ENCODE measurements at places on chromosomes 13 and 19. TPM values are rescaled to one million over a fixed set of nuclear protein-coding genes. Genes with fewer than 3 reads are reported as not detected.

Gene C19orf85
- total RNA-seq, result not detected

Gene NRTN
- total RNA-seq, result 0.36 TPM

- H3K36me3 ChIP-seq, result no peaks in the 10 kb centered on the region
- no peak overlapping the region for H3K27ac ChIP-seq
- H3K4me3 ChIP-seq, result no peak overlapping the region
- no peak for DNase-seq
These were observed 46.3 kb downstream of the DACH1 start for GRCh38 chr13:71820699-71821098.

Gene CFAP97D2
- not detected for total RNA-seq

Gene MYH14
- not detected for total RNA-seq

- H3K27me3 ChIP-seq, result peaks cover 54% of the 10 kb centered on the region
- peaks cover 18% of the 10 kb centered on the region for H3K4me1 ChIP-seq
- H3K36me3 ChIP-seq, result no peaks in the 10 kb centered on the region
These were observed 2.2 kb downstream of the PALM3 start for GRCh38 chr19:14059652-14060155.

- no peaks in the 10 kb centered on the region for H3K27me3 ChIP-seq
- no peak overlapping the region for H3K27ac ChIP-seq
- H3K4me3 ChIP-seq, result no peak overlapping the region
- DNase-seq, result no peak
- no peaks in the 10 kb centered on the region for H3K4me1 ChIP-seq
These were observed 31.0 kb upstream of the MIER2 start for GRCh38 chr19:375395-376110.

Gene PRRG2
- total RNA-seq, result 3.0 TPM

DNA sequence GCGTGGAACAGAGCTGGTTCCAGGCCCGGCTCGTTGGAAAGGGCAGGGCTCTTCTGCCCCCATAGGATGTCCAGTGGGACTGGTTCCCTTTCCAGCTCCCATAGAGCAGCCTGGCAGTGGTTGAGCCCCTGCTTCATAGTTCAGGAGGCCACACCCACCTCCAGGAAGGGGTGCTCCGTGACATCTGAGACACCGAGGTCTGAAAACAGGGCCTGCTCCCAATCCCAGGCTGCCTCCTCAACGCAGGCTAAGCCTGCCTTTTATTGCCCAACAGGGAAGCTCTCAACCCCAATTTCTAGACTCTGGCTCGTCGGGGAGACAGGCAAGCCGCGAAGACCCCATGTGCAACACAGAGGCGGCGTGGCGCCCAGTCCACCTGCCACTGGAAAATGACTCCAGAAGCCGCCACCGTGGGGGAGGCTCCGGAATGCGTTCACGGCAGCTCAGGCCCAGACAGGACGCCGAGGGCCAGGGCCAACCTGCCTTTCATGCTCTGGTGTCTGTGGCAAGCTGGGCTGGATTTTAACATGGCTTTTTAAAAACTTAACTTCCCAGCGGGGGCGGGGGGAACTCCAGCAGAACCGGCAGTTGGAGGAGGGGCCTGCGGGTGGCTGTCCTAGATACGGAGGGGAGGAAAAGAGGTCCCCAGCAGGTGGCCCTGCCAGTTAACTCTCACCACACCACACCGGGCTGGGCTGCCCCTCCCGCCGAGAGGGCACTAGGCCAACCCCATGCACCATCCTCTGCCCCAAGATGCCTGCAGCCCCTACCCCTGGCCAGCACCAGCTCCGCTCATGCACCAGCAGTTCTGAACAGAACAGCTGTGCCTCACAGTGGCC, 17.9 kb upstream of the TINCR start:
- DNase-seq, result peak; percentile 42
- no peak overlapping the region for H3K4me3 ChIP-seq
- peaks cover 10% of the 10 kb centered on the region for H3K4me1 ChIP-seq
- no peaks in the 10 kb centered on the region for H3K36me3 ChIP-seq
- no peaks in the 10 kb centered on the region for H3K27me3 ChIP-seq

GRCh38 chr13:78398743-78399410, 204.5 kb downstream of the POU4F1 start:
- DNase-seq, result no peak
- no peak overlapping the region for H3K27ac ChIP-seq
- no peak overlapping the region for H3K4me3 ChIP-seq
- H3K36me3 ChIP-seq, result no peaks in the 10 kb centered on the region
- H3K4me1 ChIP-seq, result no peaks in the 10 kb centered on the region

GRCh38 chr13:96793404-96793755, 200.9 kb downstream of the OXGR1 start:
- no peak overlapping the region for H3K4me3 ChIP-seq
- H3K27me3 ChIP-seq, result no peaks in the 10 kb centered on the region
- H3K36me3 ChIP-seq, result no peaks in the 10 kb centered on the region
- DNase-seq, result no peak
- H3K27ac ChIP-seq, result no peak overlapping the region
- H3K4me1 ChIP-seq, result no peaks in the 10 kb centered on the region

- H3K4me1 ChIP-seq, result no peaks in the 10 kb centered on the region
- H3K36me3 ChIP-seq, result no peaks in the 10 kb centered on the region
- H3K27ac ChIP-seq, result no peak overlapping the region
- DNase-seq, result no peak
These were observed 29.2 kb downstream of the TUBA3C start for GRCh38 chr13:19152403-19152802.

DNA sequence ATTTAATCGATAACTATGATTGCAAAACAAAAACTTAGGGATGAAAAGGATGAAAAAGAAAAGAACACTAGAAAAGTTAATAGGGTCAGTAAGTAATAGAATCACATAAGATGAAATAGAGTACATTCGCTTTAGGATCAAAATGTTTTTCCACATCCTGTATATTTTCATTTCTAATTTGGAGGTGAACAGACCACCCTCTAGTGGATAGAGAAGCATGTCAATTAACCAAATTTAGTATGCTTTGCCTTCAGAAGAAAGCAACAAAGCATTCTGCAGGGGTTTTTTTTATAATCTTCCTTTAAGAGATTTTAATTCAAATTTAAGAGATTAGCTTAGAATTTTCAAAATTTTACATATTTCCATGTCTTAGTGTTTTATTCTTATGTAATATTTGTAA, 611.0 kb upstream of the SGCG start:
- no peak overlapping the region for H3K4me3 ChIP-seq
- no peaks in the 10 kb centered on the region for H3K36me3 ChIP-seq
- no peaks in the 10 kb centered on the region for H3K27me3 ChIP-seq
- H3K27ac ChIP-seq, result no peak overlapping the region

Gene KBTBD6
- total RNA-seq, result 8.5 TPM

- peak; percentile 28 for DNase-seq
- no peak overlapping the region for H3K27ac ChIP-seq
- H3K4me1 ChIP-seq, result peaks cover 14% of the 10 kb centered on the region
- peaks cover 80% of the 10 kb centered on the region for H3K36me3 ChIP-seq
These were observed 7.3 kb downstream of the PTBP1 start for GRCh38 chr19:804419-805165.

- no peaks in the 10 kb centered on the region for H3K4me1 ChIP-seq
- DNase-seq, result no peak
- no peak overlapping the region for H3K4me3 ChIP-seq
- H3K27me3 ChIP-seq, result no peaks in the 10 kb centered on the region
These were observed 74.0 kb downstream of the TBC1D4 start for GRCh38 chr13:75407998-75408397.

Gene BCAM
- total RNA-seq, result not detected

GRCh38 chr13:42594481-42595252, 20.7 kb downstream of the TNFSF11 start:
- H3K27me3 ChIP-seq, result no peaks in the 10 kb centered on the region
- no peak overlapping the region for H3K4me3 ChIP-seq
- H3K27ac ChIP-seq, result no peak overlapping the region
- no peaks in the 10 kb centered on the region for H3K36me3 ChIP-seq

DNA sequence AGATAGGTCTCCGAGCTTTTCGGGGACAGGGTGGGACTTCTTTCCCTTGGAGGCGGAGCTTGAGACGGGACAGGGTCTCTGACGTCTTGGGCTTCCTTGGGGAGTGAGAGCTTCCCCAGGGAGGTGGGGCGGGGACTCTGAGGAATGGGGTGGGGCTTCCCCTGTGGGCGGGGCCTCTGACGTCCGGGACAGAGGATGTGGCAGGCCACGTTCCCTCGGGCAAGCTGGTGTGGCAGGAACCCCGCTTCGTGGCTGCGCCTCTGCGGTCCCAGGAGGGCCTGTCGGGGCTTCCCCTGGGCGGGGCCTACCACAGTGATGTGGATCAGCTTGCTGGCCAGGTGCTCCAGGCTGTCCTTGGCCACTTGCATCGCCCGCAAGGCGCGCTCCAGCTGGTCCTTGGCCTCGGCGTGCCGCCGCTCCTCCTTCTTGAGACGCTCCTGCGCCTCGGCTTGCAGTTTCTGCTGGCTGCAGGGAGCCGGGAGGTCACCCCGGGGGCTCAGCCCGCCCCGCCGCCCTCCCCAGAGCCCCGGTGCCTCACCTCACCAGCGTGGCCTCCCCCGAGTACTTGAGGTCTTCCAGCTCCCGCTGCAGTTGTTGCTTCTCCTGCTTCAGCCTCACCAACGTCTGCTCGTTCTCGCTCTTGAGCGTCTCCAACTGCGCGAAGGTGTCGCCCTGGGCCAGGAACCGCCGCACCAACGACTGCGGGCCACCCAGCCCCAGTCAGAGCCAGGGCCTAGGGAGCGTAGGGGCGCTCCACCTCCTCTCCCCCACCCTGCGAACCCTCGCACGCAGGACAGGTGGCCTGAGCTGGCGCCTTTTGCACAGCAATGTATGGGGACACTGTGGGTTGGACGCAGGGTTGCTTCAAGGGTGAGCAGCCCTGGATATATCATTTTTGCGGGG, 3.3 kb upstream of the RGL3 start:
- DNase-seq, result peak; percentile 92
- H3K27me3 ChIP-seq, result no peaks in the 10 kb centered on the region
- H3K4me1 ChIP-seq, result peaks cover 61% of the 10 kb centered on the region
- peak overlapping the region; percentile 49 for H3K4me3 ChIP-seq
- no peak overlapping the region for H3K27ac ChIP-seq
- H3K36me3 ChIP-seq, result no peaks in the 10 kb centered on the region

DNA sequence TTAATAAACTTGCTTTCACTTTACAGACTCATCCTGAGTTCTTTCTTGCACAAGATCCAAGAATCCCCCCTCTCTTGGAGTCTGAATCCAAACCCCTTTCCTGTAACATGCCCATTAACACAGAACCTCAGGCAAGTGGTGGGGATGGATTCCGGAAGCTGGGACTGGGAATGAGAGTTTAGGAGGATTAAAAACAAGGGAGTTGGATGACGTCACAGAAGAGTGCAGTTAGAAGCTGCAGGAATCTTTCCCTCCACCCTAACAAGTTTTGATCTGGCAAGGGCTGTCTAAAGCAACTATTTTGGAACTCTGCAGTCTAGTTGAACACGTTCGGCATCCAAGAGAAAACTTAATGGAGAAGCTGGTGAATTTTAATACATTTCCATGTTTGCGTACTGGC, 48.2 kb upstream of the PEPD start:
- no peak for DNase-seq
- H3K27me3 ChIP-seq, result no peaks in the 10 kb centered on the region
- H3K4me1 ChIP-seq, result no peaks in the 10 kb centered on the region
- no peaks in the 10 kb centered on the region for H3K36me3 ChIP-seq
- H3K4me3 ChIP-seq, result no peak overlapping the region

DNA sequence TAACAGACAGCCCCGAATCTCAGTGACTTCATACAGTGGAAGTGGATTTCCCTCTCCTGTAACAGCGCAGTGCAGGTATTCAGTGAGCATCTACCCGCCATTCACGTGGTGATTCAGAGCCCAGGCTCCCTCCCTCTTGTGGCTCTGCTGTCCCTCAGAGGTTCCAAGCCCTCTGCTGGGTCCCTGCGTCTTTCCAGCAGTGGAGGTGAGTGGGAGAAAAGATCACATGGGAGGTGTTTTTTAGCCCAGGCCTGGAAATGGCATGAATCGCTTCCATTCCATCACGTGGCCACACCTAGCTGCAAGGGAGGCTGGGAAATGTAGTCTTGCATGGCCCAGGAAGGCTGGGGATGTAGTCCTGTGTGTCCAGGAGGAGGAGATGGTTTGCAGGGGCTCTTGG, 61.4 kb downstream of the DPF1 start:
- no peak for DNase-seq
- no peaks in the 10 kb centered on the region for H3K4me1 ChIP-seq
- no peak overlapping the region for H3K27ac ChIP-seq

Gene KLF12
- total RNA-seq, result 55.7 TPM

- no peaks in the 10 kb centered on the region for H3K36me3 ChIP-seq
- H3K27me3 ChIP-seq, result no peaks in the 10 kb centered on the region
- H3K4me3 ChIP-seq, result no peak overlapping the region
- H3K4me1 ChIP-seq, result no peaks in the 10 kb centered on the region
- H3K27ac ChIP-seq, result no peak overlapping the region
These were observed 185.3 kb upstream of the ARGLU1 start for GRCh38 chr13:106753251-106753650.

DNA sequence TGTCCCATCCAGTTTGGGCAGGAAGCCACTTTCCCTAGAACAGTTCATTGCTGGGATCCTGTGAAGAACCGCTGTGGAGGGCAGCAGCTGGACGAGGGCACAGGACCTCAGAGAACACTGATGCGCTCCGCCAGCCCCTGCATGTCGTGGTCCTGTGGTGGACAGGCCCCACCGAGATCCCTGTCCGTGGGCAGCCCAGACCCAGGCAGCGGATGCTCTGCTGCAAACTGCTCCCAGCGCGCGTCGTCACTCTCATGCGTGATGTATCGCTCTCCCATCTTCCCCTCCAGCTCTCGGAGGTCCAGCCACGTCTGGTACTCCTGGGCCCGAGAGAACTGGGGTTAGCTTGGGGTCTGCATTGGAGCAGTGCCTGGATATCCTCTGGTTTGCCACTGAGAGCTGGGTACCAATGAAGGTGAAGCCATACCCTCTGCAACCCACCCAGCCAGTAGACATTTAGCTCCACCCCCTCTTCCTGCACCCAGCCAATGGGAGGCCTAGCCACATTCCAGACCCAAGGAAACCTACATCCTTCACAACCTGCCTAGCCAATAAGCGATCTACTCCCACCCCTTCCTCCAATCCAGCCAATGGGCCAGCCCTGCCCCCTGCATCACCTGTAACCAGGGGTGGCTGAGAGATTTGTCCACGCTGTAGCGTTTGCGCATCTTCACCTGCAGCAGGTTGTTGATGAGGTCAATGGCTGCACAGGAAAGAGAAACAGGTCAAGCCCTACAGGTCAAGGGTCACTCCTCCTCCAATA, 13.6 kb upstream of the DACT3 start:
- H3K27me3 ChIP-seq, result no peaks in the 10 kb centered on the region
- H3K36me3 ChIP-seq, result no peaks in the 10 kb centered on the region
- H3K4me3 ChIP-seq, result no peak overlapping the region
- no peak for DNase-seq
- no peaks in the 10 kb centered on the region for H3K4me1 ChIP-seq

Gene ZNF728
- total RNA-seq, result not detected

- H3K4me3 ChIP-seq, result peak overlapping the region; percentile 33
- H3K36me3 ChIP-seq, result no peaks in the 10 kb centered on the region
- H3K27me3 ChIP-seq, result peaks cover 36% of the 10 kb centered on the region
- no peak overlapping the region for H3K27ac ChIP-seq
- no peak for DNase-seq
- peaks cover 89% of the 10 kb centered on the region for H3K4me1 ChIP-seq
These were observed 2.5 kb downstream of the ICAM5 start for GRCh38 chr19:10292206-10292788.

Data from B cell (primary cell).